NCI-H187 treated with DMSO at 0.1 percent for 48 hours (cell line): ENCODE measurements at places on chromosomes 5 and 9.
A peak's percentile ranks its signal among the peaks of the same experiment; 100 is the strongest.

DNA sequence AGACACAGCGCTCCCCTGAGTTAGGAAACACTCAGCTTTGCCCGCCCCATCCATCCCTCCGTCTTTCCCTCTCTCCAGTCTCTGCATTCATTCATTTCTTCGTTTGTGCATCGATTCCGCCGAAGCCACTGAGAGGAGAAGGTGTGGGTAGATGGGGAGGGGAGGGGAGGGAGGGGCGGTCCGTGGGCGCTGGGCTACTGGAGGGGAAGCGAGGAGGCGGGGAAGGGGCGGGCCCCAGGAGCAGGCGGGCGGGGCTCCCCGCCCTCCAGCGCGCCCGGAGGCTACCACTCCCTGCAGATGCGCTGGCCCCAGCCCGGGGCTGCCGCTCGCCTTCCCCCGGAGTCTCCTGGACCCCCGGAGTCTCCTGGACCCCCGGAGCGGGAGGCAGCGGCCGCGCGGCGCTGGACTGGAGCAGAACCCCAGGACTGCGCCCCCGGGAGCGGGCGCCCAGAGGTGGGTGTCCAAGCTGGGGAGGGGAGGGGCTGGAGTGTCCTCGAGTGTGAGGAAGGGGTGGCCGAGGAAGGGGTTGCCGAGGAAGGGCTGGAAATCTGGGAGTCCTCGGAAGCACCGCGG, 159.5 kb downstream of the C9orf152 start:
- no peak for DNase-seq

- DNase-seq = no peak
Observed at GRCh38 chr9:107439991-107440456, 49.5 kb downstream of the KLF4 start.

- no peak for DNase-seq
Observed at GRCh38 chr5:176621661-176622079, 8.7 kb downstream of the SNCB start.

GRCh38 chr5:124670722-124671184, 75.7 kb downstream of the ZNF608 start:
- no peak for DNase-seq

DNA sequence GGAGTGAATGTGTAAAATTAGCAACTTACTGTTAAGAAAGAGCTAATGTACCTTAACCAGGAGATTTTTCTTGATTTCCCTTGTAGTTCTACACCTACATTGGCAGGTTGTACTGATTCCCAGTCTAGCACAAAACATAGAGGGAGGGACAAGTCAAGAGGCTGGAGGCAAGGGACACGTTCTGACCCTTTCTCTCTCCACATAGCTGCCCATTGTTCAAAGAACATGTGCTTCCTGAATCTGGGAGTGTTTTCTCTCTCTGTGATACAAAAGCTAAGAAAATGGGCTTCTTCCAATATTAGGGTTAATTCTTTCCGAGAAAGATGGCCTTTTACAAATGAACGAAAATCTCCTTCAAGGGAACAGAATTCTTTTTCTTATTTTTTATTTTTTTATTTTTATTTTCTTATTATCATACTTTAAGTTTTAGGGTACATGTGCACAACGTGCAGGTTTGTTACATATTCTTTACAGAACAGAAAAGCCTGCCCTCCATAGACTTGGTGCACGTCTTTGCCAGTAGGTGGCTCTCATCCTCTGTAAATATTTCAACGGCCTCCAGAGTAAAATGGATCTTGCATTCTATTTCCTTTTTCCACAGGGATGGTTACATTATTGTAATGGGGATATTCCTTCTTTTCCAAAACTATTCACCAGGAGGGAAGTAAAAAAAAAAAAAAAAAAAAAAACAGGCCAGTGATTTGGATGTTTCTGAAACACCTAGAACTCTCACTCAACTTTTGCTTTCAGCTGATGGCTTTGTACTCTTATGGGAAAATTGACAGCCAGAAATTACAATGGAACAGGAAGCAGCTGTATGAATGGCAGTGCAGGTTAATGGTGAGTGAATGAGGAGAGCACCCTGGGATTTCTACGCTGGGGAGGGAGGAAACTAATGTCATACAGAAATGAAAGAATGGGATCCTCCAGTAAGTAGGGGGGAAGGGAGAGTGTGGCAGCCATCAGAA, 13.1 kb upstream of the IFNA5 start:
- no peak for DNase-seq

- DNase-seq = no peak
Observed at GRCh38 chr5:157993986-157994691, 135.2 kb upstream of the CLINT1 start.

DNA sequence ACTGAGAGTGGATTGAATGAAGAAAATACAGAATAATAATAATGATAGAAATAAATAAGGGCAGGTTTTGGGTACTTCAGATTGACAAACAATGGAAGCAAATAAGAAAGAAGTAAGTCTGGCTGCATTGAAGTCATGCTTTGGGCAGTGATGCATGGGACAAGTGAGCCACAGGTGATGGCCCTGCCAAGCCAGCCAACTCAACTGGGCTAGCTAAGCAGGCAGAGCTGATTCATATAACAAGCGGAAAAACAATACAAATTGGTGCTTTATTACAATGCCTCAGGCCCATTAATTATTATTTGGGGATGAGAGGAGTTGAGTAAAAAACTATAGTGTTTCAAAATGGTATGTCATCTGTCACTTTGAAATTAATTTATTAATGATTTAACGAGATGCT, 502.0 kb downstream of the CDH12 start:
- no peak for DNase-seq

DNA sequence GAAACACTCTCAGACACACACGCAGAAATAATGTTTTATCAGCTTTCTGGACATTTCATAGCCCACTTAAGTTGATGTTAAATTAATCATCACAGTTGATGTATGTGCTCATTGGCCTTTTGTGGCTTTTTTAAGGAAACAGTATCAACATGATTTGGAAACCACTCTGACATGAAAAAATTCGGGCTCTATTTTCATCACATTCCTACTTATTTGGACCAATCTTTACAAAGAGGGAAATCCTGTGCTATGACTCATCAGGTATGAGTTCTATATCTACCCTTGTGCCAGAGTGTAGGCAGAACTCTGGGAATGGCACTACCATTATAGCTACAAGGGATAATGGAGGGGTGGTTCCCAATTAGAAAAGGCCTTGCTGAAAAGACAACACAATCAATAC, 388.4 kb upstream of the PTGER4 start:
- DNase-seq = no peak

DNA sequence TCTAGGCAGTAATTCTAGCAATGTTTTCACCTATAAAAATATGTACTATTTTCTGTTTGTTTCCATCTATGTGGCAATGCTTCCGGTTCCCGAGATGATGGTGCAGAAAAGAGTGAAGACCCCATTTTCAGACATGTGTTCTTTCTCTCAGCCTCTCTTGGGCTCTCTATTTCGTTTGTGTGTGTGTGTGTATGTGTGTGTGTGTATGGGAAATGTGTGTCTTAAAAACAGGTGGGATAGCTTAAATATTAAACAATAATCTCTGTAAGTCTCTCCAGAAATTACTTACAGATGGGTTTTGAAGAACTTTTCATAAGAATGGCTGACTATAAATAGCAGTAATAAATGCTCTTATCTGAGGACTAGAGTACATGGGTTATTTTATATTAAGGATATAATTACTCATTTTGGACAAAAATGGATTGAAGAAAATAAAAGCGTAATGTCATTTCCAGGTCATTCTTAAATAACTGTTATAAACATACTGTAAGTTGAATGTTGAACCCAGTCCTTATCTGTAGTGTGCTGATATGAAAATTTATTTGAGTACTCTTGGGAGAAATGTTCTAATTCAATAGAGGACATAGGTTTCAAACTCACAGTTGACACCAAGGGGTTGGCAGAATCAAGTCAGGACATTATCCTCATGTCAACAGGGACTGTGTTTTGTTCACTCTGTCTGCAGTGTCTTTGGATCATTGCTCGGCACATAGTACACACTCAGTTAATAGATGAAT, 31.1 kb downstream of the PCSK5 start:
- DNase-seq = no peak

- no peak for DNase-seq
Observed at GRCh38 chr9:134872482-134873231, 8.0 kb upstream of the FCN2 start.

- DNase-seq = no peak
Observed at GRCh38 chr5:54013556-54014194, 296.7 kb downstream of the ARL15 start.

- DNase-seq = no peak
Observed at GRCh38 chr9:129160712-129161533, 17.1 kb downstream of the IER5L start.

GRCh38 chr9:94639061-94639998, at the start of gene FBP1:
Gene FBP1, minus strand, starts transcription at chr9:94639518. Its CDS starts 208 bp downstream, at chr9:94639310.
- DNase-seq = no peak

- peak; percentile 8 for DNase-seq
Observed at GRCh38 chr5:170183816-170184687, 48.7 kb upstream of the C5orf58 start.

DNA sequence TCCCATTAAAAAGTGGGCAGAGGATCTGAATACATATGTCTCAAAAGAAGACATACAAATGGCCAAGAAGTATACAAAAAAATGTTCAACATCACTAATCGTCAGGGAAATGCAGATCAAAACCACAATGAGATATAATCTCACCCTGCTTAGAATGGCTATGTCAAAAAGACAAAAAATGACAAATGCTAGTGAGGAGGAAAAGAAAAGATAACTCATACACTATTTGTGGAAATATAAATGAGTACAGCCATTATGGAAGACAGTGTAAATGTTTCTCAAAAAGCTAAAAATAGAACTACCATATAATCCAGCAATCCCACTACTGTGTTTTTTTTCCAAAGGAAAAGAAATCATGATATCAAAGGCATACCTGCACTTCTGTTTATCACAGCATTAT, 450.7 kb downstream of the EFNA5 start:
- DNase-seq = no peak

DNA sequence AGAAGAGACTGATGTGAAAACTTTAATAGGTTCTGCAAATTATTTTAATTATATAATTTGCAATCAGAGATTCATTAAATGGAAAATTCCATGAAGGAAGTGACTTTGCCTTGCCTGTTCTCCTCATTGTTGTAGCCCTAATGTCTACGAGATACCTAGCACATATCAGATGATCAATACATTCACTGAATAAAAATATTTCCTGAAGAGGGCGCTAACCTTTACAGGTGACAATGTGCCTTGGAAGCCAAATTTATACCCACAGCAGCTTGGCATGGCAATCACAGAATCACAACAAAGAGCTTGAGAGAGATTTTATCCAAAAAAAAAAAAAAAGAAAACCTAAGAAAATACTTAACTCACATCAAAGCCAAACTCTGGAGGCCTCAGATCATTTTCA, 17.4 kb downstream of the HAUS6 start:
- DNase-seq = no peak

DNA sequence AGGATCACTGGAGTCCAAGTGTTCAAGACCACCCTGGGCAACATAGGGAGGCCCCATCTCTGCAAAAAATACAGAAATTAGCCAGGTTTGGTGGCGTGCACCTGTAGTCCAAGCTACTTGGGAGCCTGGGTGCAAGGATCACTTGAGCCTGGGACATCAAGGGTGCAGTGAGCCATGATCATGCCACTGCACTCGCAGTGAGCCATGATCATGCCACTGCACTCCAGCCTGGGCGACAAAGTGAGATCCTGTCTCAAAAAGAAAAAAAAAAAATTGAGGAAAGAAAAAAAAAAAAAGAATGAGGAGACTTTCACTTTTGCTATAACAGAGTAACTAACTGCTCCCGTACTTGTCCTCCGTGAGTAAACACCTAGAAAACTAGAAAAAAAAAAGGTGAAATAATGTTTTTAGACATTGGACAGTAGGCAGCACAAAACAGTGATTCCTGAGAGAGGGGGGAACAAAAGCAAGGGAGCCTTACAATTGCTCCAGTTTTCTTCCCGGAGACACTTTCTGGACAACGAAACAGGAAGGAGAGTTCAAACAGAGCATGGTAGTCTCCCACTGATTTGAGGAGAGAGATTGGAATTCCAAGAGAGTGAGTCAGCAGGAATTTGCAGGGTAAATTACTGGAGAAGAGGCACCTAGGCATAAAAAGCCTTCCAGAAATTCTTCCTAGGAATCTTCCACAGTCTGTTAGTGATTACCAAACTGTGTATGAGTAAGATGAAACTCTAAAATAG, 6.9 kb upstream of the ZBTB5 start:
- no peak for DNase-seq

DNA sequence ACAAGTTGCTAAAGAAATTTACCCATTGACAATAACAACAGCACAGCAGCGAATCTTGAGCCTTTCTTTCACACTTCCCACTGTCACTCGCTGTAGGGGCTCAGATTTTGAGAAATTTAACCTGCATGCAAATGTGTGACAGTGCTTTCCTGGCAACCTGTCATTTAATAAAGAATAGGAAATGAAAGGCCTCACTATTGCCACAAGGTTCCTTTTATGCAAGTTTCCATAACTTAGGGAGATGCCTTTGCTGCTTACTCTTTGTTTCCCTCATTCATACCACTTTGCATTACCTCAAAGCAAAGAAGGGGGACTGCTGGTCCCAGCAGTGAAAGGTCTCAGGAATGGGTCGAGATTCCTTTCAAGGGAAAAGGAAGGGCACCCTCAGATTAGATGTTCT, 49.5 kb downstream of the PTCD2 start:
- DNase-seq = no peak

- no peak for DNase-seq
Observed at GRCh38 chr9:93294011-93294410, 110.1 kb downstream of the WNK2 start.

GRCh38 chr9:129069862-129070641, 10.9 kb upstream of the DOLPP1 start:
- DNase-seq = no peak

GRCh38 chr5:94890907-94891306, 272.4 kb downstream of the SLF1 start:
- no peak for DNase-seq

GRCh38 chr9:137411645-137412380, 11.1 kb downstream of the EXD3 start:
- no peak for DNase-seq

- DNase-seq = no peak
Observed at GRCh38 chr9:5800969-5801738, 31.8 kb downstream of the ERMP1 start.

GRCh38 chr9:128429513-128430086, 8.9 kb downstream of the CERCAM start:
- DNase-seq = no peak

- no peak for DNase-seq
Observed at GRCh38 chr5:15643731-15644130, 143.8 kb downstream of the FBXL7 start.

DNA sequence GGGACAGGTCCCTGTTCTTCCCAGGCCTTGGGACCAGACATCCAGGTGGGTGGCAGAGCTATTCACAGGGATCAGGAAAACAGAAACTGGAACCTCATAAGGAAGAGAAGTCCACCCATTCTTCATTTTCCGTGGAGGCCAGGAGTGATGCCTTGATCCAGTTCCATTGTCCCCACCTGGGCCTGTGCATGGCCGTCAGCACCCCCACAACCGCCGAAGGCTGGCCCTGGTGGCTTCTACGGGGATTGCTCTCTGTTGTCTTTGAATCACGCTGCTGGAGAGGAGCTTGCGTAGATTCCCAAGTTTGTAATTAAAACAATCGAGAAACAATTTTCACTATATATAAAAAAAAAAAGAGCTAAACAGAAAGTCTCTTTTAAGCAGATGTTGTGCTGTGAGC, 134.4 kb downstream of the MVB12B start:
- no peak for DNase-seq
